Amniotic stem cell (primary cell): ENCODE measurements at places on chromosomes 16 and 17.

DNA sequence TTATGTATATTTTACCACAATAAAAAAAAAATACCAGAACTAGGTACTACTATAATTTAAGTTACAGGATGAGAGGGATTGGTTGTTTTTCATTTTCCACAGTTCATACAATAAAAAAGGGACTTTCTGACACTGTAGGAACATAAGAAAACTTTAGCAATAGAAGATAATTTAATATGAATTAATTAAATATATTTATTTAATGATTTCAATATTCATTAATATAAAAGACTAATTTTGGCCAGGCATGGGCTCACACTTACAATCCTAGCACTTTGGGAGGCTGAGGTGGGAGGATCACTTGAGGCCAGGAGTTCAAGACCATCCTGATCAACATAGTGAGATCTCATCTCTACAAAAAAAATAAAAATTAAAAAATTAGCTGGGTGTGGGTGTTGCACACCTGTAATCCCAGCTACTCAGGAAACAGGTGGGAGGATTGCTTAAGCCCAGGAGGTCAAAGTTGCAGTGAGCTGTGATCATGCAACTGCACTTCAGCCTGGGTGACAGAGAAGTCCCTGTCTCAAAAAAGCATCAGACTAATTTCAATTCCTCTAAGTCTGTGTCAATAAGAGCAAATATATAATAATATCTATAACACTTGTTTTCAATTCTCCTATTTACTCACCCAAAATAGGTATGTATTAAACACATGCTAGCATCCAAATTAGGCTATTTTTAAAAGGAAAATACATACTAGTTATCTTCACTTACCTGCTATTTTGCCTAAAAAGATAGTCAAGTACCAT, 79.6 kb downstream of the BRIP1 start:
- no peak for DNase-seq

- DNase-seq, result no peak
Observed at GRCh38 chr17:38357486-38358123, 6.0 kb downstream of the SOCS7 start.

DNA sequence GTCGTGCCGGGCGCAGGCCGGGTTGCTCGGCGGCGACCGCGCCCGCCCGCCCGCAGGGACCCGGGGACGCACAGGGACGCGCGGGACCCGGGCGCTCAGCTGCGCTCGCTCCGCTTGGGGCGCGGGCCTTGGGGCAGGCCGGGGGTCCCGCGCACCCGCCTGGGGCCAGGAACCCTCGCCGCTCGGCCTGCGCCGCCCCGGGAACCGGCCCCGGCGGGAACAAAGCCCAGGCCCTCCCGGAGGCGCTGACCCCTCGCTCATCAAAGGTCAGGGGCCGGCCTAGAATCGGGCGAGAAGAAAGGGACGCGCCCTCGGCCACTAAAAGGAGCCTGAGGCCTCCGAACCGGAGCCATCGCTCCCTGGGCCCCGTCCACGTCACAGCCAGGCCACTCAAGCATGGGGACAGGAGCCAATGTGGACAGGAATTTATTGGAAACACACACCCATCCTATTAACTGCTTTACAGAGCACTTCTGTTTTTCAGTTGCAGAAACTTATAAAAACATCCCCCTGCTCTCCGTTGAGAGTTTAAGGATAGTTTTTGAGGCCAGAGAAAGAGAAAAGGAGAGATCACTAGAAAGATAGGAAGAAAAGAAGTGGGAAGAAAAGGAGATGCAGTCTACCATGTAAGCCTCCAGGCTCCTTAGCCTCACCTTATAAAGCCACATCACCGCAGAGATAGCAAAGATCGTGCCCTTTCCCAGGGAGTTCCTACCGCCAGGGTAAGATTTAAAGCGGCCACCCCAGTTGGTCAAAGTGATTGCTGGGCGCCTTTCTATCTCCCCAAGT, 558 bp upstream of the ZFHX3 start:
- DNase-seq, result no peak

GRCh38 chr17:51059781-51060180, 60.9 kb downstream of the SPAG9 start:
- DNase-seq, result no peak

DNA sequence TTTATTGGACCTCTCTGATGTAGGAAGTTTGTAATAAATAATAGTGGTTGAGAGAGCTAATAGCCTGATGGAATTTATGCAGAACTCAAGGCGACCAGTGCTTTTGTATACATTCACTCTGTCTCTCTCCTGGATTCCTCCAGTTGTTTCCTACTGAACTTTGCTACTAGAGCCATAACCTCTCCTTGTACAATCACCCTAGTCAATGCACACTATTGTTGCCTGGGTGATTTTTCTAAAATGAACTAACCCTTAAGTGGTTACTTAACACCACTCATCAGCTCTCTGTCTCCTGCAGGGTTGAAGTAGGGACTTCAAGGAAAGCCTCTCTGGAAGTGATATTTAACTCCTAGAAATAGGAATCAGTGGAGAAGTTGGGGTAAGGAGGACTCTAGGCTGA, 9.7 kb downstream of the PHKB start:
- DNase-seq, result no peak
